Globus pallidus (tissue), 1 donor: ENCODE measurements at places on chromosomes 16 and 17.

GRCh38 chr17:74008196-74008595, 195.3 kb upstream of the RPL38 start:
- DNase-seq, result no peak

- peak; percentile 63 for DNase-seq
These were observed 229.6 kb downstream of the MRTFB start for GRCh38 chr16:14300705-14301168.

DNA sequence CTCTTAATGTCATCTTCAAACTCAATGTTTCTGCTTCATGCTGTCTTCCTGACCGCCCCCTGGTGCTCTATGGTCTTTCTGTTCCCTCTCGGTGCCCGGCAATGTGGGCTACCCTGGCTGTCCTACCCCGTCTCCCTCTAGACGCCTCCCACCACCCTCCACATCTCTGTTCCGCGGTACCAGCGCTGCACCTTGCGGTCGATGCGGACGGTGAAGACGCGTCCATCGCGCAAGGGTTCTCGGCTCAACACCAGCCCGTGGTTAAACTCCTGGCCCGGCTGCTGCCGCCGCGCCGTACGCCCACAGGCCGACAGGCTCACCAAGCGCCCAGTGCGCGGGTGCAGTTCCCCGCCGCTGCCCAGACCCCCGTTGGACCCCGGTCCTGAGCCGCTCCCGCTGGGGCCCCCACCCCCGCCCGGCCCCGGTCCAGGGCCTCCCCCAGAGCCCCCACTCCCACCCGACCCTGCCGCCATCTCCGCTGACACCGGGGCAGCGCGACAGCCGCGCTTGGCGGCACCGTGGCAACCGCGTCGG, at the start of gene NEURL4:
Gene NEURL4, minus strand, starts transcription at position 496 of the 534 bp plus-strand sequence. Its CDS starts 23 bp downstream, at position 473.
- DNase-seq, result no peak

- DNase-seq, result no peak
These were observed 15.7 kb downstream of the C16orf74 start for GRCh38 chr16:85735225-85735635.

DNA sequence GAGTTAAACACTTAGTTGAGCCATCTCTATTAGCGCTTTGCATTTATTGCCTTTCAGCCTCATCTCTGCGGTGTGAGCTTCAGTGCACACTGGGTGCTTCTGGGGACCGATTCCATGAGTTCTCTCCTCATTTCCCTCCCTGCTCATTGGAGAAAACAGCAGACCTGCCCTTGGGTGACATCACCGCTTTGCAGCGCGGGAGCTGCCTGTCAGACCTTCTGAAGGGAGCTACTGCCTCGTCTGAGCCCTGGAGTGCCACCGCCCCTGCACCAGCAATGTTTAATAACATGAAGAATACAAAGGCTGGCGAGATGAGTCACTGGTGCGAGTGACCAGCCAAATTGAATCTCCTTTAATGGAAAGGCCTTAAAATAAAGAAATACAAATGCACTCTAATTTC, 30.2 kb upstream of the CPPED1 start:
- no peak for DNase-seq

- no peak for DNase-seq
These were observed 6.7 kb upstream of the CIITA start for GRCh38 chr16:10870137-10870776.

- no peak for DNase-seq
These were observed 48.7 kb upstream of the NDRG4 start for GRCh38 chr16:58451265-58451689.

GRCh38 chr17:61395409-61395982, 4.1 kb upstream of the TBX2 start:
- DNase-seq, result no peak

- no peak for DNase-seq
These were observed 15.6 kb downstream of the SLC6A2 start for GRCh38 chr16:55671206-55671973.

GRCh38 chr17:53797501-53797900, 25.2 kb upstream of the KIF2B start:
- no peak for DNase-seq

DNA sequence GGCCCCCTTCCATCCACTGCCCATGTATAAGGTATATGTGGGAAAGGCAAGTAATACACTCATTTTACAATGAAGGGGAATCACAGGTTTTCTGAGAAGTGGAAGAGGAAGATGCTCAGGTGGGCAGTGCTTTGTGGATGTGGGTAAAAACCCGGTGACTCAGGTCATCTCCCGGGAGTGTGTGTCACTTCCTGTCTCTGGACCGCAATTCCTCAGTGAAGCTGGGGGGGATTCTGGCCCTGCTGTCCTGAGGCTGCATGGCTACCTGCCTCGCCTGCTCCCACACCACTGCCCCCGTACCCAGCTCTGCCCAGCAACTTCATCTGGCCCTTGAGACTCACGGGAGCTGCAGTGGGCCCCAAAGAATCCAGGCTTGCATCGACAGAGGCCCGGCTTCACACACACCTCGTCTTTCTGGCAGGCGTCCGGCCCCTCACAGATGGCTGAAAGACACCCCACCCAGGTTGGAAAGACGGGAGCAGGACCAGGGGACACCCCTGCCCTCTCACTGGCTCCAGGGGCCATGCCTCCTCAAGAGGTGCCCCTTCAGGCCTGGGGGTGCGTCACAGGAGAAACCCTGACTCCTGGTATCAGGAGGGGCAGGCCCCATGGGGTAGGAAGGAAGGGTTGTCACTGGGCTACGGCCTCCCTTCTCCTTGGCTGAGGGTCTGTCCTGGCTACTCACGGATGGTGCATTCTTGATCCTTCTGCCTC, 882 bp downstream of the SCARF1 start:
- DNase-seq, result no peak

DNA sequence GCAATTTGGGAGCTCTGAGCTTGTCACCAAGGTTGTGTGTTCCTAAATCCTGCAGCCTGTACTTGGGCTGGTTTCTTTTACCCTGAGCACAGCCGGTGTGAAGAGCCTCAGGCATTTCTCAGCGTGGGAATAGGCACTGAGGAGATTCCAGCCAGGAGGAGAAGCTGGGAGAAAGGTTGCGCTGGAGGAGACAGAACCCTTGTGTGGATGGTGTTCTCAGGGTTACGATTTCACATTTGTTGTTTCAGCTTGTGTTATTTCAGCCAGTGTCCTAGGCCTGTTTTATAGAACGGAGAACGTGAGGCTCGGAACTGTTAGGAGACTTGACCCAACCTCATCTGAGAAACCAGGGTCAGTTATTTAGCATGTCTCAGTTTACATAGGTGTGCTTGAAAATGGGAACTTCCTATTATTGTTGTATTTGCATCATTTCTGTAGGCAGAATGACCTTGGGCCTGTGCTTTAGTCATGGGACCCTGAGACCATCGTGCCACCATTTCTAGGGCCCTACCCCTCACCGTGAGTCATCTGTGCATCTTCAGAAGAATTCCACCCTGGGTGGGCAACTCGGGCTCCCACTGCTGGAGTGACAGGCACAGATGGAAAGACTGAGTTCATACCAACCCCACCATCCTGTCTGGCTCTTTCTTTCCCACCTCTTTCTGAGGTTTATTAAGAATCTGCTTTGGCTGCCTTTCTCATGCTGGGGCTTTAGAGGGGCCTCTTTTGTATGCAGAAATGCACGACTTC, 134.9 kb downstream of the MSI2 start:
- DNase-seq, result no peak
